Stimulated activated CD4-positive, alpha-beta T cell treated with anti-CD3 and anti-CD28 coated beads, Interleukin-1b, Interleukin-23, amount 100 ng/mL, for 1 hour (primary cell): ENCODE measurements at places on chromosomes 5 and 9.

DNA sequence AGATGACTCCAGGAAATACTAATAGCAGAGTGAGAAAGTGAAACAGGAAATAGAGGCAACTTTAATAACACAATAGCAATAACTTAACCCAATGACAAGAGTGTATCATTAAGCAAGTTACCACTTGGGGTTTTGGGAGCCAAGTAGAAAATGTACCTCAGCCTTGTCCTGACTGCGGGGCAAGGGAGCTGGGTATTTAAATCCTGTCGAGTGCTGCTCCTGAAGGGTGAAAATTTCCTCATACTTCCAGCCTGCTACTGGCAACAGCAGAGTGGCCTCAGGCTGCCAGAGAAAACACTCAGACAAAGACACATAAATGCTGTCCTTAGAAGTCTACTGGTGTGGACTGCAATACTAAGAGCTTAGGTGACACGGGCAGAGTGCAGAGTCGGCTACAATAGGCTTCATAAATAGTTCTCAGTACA is 112.5 kb upstream of the EMB start:
- no peak for DNase-seq

GRCh38 chr9:79953908-79954307 is 382.1 kb downstream of the TLE4 start:
- no peak for DNase-seq

DNA sequence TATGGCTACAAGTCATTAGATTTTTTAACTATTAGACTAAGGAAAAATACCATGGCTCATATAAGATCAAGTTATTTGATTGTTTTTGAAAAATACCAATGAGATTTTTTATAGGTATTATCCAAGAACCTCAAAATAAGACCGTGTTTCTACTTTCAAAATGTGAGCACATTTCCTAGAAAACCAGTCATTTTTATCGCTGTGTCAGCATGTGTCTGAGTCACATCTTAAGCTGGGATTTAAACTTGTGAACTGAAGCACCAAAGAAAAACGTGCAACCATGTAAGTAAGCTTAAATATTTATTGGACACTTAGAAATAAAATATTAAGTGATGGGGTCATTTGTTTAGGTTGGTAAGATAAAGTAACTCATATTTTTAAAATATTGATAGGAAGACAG is 1676.0 kb upstream of the NUDT12 start:
- no peak for DNase-seq

DNA sequence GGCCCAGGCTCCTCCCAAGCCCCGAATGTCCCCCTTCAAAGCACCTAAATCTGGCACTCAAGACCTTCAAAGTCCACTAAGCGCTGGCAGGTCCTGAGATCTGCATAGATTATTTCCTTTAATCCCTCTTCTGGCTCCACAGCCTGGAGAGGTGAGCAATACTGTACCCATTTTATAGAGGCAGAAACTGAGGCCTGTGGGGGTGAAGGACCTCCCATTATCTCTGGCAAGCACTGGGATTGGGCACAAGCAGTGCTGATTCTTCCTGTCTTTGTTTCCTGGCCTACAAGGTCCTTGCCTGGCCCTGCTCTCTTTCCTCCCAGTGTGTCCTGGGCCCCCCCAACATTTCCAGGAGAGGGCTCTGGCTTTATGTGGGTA is 252.3 kb downstream of the PBX3 start:
- no peak for DNase-seq

DNA sequence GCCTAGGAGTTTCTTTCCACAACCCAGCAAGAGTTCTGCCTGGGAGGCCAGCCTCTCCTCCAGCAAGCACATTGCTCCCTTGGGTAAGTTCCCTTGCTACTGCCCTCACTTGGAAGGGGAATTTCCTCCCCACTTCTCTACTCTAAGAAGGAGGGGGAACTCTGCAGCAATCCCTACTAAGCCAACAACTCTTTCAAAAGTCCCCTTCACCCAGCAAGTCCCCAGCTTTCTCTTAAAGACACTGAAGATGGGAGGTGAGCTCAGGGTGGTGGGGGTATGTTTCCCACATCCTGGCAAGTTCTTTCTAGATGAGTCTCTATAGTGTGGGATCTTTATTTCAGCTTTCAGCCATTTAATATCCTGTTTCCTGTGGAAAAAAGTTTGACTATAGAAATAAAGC is 49.0 kb downstream of the PDE8B start:
- no peak for DNase-seq
